ENCODE measurements at places on chromosomes 4 and X. TPM values are rescaled to one million over a fixed set of nuclear protein-coding genes. Genes with fewer than 3 reads are reported as not detected.
A peak's percentile ranks its signal among the peaks of the same experiment; 100 is the strongest.

Gene GPR78
- polyA plus RNA-seq: not detected

Gene OCIAD2
- polyA plus RNA-seq: 1.0 TPM

DNA sequence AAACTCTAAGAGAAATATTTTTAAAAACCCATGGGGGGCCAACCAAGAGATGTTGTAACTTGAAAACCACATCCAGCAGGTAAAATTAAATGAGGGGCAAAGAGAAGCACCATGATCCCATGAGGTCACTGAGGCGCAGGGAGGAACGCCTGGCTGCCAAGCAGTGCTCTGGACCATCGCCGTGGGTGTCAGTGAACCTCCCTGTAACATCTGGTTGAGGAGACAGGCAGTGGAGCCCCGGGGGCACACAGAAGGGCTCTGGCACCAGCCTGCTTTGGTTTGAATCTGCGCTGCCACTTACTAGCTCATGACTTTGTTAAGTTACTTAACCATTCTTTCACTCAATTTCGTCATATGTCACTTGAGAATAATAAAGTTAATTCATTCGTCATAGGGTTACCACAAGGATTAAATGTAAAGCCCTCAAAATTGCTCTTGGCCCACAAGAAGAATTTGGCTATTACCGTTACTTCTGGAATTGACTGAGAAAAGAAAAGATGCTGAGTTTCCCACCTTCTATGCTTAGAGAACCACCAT lies 41.6 kb upstream of the SLC25A4 start:
- DNase-seq: no peak

Gene BEX1
- polyA plus RNA-seq: 0.62 TPM

- DNase-seq: no peak
Observed at GRCh38 chr4:98686043-98686707, 27.8 kb upstream of the TSPAN5 start.

DNA sequence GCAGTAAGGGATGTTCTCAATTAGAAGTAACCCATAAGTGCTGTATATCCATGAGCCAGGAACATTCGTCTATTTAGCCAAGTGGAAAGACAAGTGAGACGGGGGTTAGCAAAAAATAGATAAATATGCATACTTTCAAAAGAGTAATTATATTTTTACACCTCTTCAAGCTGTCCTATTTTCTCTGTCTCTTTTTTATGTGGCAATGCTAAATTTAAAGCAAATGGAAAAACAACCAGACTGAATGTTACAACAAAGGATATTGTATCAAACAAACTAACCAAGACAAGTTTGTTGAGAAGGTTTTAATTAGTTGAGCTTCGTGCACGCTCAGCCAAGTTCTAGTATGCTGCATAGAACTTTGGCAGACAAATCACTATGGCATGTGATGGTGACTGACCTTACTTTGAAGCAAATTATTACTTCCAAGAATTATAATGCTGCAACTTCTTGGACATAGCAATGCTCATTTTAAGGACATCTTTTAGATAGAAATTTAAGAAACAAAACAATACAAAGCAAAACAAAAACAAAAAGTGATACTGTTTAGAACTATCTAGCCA lies 61.4 kb upstream of the TMEM150C start:
- no peak for DNase-seq

GRCh38 chr4:81490403-81491160 lies 18.9 kb upstream of the RASGEF1B start:
- DNase-seq: peak; percentile 58
